ENCODE measurements at places on chromosomes 2 and 18.

GRCh38 chr2:71891719-71892422 lies 255.8 kb downstream of the CYP26B1 start:
- DNase-seq, result no peak

GRCh38 chr2:187581125-187581896 lies 27.1 kb upstream of the TFPI start:
- peak; percentile 53 for DNase-seq

DNA sequence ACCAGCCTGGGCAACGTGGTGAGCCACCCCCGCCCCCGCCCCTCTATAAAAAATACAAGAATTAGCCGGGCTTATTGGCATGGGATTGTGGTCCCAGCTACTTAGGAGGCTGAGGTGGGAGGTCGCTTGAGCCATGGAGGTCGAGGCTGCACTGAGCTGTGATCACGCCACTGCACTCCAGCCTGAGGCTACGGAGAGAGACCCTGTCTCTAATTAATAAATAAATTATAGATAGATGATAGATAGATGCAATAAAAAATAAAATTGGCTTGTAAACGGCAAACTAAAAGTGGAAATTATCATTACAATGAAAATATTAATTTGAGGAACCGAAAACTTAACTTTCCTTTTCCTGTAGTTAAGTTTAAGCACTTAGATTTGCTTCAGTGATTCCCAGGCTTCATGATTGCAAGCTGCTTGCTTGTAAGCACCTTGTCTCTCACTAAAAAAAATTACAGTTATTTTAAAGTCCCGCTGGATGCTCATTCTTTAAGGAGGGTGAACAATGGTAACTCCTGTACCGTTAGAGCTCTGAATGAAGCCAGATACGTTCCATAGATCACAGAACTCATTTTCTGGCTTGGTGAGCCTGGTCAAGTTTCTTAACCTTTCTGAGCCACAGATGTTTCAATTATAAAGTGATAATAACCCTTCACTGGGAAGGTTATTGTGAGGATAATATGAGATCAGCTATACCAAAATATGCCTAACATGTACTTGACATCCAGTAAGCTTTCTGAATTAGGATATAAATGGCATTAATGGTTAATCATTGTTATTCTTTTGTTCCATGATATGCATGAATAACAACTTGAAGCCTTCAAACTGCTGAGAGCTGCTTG lies 9.3 kb upstream of the NARS1 start:
- DNase-seq, result peak; percentile 50

DNA sequence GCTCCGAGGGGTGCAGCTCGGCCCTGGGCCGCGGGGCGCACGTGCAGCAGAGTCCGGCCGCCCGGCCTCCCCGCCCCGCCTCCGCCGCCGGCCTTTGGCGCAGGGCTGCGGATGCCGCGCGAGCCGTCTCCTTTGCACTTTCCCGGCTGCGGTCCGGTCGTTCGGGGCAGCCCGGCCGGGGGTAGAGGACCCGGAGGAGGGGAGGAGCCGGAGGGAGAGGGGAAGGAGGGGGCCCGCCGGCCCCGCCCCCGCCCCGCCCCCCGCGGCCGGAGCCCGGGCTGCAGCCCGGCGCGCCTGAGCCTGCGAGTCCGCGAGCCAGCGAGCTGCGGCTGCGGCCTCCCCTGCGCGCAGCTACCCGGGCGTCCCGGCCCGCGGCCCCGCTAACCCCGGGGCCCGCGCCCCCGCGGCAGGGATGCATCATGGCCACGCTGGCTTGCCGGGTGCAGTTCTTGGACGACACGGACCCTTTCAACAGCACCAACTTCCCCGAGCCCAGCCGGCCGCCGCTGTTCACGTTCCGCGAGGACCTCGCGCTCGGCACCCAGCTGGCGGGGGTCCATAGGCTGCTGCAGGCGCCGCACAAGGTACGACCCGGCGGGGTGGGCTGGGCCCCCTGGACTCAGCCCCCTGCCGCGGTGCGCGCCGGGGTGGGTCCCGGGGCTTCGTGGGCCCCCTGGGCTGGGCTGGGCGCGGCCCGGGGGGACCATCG lies at the start of gene FHOD3:
TSS of gene FHOD3 (plus strand) at position 297 of the 709 bp plus-strand sequence. CDS start at position 420, 123 bp downstream.
- peak; percentile 85 for DNase-seq

DNA sequence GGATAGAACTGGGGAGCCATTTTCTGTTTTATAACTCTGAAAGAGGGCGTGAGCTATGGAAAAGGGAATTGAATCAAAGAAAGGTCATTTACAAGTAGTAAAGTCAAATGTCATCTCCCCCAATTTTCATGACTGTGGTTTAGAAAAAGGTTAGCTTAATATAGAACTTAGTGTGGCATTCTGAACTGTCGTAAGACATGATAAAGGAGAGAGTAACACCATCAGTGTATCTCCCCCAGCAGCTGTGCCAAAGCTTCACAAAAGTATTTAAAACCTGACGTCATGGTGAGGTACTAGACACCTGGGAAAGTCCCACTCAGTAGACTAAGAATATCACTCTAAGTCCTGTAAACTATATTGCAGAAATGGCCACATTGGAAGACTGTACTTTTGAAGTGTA lies 5.8 kb upstream of the IKZF2 start:
- DNase-seq, result peak; percentile 18

DNA sequence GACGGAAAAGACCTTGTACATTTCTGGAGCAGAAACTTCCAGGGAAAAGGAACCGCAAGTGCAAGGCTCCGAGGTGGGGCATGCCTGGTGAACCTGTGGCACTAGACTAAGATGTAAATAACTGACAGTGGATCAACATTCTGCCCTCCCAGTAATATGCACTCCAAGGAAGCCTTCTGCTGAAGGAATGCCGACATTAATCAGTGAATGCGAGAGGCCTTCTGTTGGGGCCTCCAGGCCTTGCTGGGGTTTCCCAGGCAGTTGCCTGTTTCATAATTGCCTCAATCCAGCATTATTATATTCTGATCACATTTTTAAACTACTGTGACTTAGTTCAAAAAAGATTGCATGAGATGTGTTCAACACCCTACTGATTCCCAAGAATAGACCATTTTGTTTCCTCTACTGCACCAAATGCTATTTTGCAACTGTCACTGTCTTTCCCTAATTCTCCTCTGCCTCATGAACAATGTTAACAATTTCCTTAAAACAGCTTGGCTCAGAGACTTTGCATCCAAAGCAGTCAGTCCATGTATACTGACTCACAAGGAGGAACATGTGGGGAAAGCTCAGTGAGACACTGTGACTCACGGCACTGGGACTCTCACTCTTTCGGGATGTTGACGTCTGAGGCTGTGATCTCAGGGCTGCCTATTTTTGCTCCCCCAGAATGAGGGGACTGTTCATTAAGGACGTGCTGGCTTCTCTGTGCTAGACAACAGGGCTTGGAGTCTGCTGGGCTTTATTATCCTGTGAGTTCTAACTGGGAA lies 10.5 kb upstream of the DSG2 start:
- peak; percentile 96 for DNase-seq

- DNase-seq, result no peak
These were observed 16.7 kb upstream of the GLS start for GRCh38 chr2:190863946-190864345.

DNA sequence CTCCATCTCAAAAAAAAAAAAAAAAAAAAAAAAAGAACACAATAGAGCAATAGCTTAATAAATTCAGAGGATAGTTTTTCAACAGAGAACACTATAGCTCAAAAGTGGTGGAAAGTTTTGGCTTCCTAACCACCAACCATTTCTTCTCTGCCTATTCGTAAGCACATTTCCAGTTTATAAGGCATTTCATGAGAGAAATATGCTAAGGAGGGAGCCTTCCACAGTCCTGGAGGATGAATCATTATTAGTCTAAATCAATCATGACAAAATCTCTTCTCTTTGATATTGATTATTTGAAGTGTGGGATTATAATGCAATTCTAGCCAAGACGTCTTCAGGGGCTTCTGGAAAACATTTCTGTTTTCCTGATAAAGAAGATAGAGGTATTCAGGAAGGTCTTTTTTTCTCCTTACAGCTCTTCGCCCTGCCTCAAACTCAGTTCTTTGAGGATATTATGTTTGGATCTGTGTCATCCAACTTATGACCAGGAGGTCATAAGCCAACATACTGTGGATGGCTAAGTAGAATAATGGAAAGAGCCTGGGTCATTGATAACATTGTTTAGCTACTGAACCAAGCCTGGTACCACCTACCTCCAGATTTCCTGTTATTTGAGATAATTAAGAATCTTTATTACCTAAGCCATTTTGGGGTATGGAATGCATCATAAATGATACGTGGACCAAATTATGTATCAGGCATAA lies 207.3 kb downstream of the TRIB2 start:
- no peak for DNase-seq

GRCh38 chr2:219273937-219274336 lies 5.2 kb upstream of the DNAJB2 start:
- peak; percentile 99 for DNase-seq

DNA sequence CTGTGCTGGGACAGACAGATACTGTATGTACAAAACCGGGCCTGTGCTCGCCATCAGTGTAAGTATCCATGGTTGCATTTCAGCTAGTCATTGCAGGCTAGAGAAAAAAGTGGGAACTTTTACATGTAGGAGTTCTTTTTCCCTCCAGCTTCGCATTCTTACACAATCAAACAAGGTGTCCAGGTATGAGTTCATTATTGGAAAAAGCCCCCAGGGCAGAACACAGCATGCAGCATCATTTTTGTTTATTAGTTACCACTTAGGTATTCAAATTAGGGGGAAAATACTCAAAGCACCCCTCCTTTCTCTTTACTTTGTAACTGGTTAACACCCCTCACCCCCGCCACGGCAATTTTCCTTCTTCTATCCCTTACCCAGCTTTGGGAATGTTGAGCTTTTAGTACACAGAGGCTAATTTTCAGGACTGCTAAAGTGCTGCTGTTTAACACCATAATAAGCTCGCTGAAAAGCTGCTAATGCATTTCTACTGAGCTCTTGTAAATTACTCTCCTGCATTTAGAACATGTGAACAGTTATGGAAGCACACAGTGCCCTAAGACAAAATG lies 13.6 kb downstream of the UPP2 start:
- DNase-seq, result no peak

DNA sequence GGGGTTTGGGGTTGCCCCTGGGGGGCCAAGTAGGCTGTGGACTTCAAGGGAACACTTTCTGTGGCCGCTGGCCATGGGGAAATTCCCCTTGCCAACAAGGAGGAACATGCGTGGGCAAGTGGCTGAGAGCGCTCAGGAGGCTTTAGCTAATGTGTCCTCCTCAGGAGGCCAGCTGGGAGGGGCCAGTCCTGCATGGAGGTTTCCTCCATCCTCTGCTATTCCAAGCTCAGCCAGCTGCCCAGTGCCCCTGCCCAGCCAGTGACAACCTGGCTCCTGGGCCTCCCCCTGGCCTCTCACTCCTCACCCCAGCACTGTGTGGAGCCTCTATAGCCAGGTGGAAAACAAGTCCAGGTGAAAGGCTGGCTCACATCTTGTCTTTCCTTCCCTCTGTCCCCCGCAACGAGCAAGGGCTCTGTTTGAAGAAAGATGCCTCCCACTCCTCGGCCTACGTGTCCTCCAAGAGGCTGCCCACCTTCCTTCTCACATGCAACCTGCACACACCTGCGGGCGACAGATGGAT lies 64.4 kb upstream of the DAPL1 start:
- no peak for DNase-seq

GRCh38 chr2:65049010-65049639 lies 7.1 kb upstream of the CEP68 start:
- peak; percentile 57 for DNase-seq

DNA sequence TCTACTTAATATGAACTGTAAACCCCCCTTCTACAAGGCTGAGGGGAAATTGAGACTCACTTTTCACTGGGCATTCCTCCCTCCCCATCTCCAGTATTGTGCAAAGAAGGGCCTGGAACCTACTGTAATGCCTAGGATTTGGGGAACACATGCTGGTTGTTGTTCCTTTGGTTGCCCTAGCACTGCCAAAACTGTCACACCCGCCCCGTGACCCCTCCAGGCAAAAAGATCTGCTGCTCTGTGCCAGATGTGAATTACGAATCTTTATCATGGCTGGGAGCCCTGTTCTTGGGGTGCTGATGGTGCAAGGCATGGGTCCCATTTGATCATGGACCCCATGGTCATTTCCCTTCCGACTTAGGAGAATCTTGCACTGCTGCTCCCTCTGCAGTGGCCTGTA lies 95.4 kb downstream of the CABLES1 start:
- DNase-seq, result no peak

DNA sequence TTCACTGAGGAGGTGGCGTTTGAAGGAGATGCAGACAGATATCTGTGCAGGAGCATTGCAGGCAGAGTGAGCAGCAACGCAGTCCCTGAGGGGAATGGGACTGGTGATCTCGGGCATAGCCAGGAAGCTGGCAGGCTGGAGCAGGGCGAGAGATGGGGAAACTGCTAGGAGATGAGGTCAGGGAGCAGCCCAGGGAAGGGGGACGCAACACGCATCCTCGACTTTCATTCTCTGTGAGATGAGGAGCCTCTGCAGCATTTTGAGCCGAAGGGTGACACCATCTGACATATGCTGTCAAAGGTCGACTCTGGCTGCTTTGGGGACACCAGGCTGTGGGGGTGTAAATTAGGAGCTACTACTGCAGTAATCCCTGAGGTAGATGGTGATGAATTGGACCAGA lies 4.3 kb upstream of the CHRNA1 start:
- DNase-seq, result no peak

DNA sequence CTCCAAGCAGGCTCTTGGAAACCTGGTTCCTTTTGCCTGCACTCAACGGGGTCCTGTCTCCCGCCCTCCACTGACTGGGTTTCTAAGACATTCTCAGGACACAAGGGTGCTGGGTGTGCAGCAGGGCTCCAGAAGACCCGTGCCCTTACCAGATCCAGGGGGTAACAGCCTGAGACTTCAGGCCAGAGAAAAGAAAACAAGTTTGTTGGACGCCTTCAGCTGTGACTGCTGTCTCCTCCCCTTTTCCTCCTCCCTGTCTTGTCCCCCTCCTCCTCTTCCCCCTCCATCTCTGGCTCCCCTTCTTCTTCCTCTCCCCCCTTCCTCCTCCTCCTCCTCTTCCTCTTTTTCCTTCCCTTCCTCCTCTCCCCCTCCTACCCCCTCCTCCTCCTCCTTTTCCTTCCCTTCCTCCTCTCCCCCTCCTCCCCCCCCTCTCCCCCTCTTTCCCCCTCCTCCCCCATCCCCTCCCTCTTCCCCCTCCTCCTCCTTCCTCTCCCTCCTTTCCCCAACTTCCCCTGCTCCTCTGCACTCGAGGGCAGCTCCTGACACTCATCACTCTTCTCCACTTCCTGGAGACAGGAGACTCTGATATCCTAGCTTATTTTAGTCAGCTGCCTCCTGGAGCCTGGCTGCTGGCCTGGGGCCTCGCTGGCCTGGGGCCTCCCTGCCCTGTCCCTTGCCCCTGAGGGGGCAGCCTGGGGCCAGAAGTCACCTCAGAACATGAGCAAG lies 12.4 kb downstream of the ADRA2B start:
- DNase-seq, result peak; percentile 37

DNA sequence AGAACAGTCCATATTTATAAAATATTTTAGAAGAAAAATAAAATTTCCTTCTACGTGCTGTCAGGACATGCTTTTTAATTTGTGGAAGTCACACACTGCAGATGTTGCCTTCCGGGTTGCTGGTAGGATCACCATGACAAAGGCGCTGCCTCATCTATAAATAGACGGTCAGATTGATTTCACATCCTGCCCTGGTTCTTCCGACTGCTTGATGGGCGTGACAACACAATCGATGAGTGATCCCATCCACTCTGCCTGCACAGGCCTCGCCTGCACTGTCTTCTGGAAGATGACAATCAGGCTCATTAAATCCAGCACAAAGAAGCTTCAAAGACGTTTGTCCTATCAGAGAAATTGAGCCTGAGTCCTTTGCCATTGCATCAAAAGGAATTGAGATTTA lies 318.9 kb upstream of the TRIB2 start:
- no peak for DNase-seq

- DNase-seq, result peak; percentile 55
These were observed 129.0 kb downstream of the EVA1A start for GRCh38 chr2:75431763-75432162.
